Naive B cell (primary cell): ENCODE measurements at places on chromosomes 16 and 17. TPM values are rescaled to one million over a fixed set of nuclear protein-coding genes. Genes with fewer than 3 reads are reported as not detected.

SLC13A2 gene
- polyA plus RNA-seq, result not detected

HOXB9 gene
- not detected for polyA plus RNA-seq

WSCD1 gene
- not detected for polyA plus RNA-seq

- DNase-seq, result peak; percentile 59
These were observed 32.4 kb downstream of the HAPSTR1 start for GRCh38 chr16:9123871-9124270.

GRCh38 chr16:1093284-1094123, 2.5 kb downstream of the C1QTNF8 start:
- DNase-seq, result no peak

- DNase-seq, result peak; percentile 81
These were observed 7.0 kb downstream of the CORO6 start for GRCh38 chr17:29615492-29616299.

DNA sequence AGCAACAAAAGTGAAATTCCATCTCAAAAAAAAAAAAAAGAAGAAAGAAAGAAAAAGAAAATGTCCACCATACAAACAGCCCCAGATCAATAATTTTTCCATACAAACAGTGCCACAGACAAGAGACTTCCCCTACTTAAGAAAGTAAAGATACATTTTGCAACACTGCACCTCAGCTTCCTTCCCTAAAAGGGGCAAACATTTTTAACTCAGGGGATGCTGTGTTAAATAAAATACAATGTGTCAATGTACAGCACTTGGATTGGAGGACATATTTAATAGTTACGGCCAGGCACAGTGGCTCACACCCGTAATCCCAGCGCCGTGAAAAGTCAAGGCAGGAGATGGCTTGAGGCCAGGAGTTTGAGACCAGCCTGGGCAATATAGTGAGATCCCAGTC, 22.3 kb downstream of the MYH11 start:
- DNase-seq, result no peak

DNA sequence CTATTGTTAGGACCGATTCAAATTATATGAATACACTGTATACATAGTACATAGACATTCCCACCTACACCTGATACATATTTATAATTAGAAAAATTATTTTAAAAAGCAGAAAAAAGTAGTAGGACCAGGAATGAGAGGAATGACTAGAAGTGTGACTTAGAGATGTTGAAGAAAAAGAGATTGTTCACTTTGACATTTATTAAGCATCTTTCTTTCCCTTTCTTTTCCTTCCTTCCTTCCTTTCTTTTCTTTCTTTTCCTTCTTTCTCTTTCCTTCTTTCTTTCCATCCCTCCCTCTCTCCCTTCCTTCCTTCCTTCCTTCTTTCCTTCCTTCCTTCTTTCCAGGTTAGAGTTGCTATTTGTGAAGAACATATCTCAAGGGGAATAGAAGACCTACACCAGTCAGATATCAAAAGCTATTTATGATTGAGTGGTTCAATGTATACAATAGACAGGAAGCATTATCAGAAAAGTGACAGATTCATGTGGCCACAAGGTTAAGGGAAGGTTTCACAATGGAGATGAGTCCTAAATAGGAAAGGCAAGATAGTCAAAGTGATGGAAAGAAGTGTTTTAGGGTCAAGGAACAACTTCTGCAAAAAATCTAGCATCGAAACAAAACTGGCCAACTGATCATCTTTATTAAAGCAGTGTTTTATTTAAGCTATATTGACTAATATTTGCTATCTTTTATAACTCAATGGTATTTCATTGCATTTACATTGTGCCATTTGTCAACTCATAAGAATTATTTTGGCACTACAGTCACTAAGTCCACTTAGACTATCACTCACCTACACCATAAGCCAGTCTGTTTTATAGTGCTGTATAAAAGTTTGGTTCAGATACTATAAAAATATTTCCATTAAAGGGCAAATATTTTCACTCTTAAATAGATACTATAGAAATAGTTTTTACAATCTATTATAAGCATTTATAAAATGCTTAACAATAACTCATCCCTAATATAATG, 54.1 kb upstream of the NACA2 start:
- DNase-seq, result no peak

DNA sequence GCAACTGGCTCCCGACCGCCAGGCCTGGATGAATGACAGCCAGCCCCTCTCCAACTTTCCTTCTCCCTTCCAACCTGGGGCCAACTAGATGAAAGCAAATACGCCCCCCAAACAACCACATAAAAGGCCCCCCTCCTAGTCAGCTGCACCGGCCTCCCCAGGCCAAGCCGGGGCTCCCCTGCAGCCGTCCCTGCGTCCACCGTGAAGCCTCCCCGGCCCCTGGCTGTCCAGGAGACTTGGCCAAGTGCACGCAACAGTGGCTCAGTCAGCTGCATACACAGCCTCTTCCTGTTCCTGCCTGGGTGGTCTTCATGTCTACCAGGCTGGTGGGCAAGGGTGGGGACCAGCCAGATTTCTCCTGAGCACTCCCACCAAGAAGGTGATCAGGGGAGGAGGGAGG, 16.0 kb downstream of the DNAH17 start:
- DNase-seq, result no peak

DNA sequence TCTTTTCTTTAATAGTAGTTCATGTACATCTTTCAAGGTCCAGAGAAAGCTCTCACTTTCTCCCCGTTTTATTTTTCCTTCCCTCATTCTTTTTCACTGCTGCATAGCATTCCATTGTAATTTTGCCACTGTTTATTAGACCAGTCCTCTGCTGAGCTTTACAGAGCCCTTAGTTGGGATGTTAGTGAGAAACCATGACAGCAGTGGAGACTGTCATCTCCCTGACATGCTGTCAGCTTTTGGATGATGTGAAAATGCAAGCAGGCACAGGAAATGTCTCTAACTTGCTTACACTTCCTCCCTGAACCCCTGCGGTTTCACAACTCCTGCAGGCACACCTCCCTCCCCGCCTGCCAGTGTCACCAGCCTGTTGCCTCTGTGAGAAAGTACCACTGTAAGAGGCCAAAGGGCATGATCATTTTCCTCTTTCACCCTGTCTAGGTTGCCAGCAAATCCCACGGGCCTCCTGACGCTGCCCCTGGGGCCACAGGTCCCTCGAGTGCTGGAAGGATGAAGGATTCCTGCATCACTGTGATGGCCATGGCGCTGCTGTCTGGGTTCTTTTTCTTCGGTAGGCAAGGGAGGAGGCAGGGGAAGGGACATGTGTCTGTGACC, at the start of gene ITGAL:
ITGAL (plus strand) TSS at position 415 of the 615 bp plus-strand sequence; CDS start at position 511, 96 bp downstream.
- DNase-seq, result peak; percentile 67

GRCh38 chr16:71229344-71229743, 1.2 kb downstream of the HYDIN start:
- DNase-seq, result no peak

DNA sequence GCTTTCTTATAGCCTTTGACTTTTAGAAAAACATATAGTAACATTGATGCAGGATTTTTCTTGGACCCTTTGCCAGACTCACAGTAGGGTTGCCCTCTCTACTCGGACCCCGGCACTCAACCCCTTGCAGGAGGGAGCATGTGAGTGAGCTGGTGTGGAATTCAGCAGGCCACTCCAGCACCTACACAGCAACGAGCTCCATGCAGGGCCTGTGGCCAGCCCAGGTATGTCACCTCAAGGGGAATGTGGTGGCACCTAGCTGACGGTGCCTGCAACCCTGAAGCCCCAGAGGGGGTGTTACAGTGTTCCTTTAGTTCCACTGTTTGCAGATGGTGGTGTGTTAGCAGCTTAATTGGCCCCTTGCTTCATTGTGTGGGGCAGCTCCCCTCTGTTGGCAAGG, 414.9 kb downstream of the KCNJ2 start:
- DNase-seq, result no peak
